ENCODE measurements at places on chromosomes 11 and 22.

DNA sequence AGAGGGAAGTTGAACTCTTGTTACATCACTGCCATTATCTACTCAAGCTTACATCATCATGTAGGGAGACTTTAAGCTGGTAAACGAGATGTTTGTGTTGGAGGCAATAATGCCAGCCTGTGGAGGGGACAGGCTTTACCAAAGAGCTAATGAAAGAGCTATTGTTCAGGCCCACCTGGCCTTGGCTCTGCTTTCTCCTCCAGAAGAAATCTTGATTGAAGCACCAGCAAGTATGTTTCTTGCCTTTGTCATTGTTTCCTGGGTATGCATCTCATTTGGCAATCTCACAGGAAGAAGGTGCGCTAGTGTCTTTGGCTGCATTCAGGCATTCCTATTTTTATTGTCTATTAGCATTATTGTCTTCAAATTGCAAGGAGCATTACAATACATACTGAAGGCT is 16.7 kb upstream of the CARD18 start:
- DNase-seq: no peak

DNA sequence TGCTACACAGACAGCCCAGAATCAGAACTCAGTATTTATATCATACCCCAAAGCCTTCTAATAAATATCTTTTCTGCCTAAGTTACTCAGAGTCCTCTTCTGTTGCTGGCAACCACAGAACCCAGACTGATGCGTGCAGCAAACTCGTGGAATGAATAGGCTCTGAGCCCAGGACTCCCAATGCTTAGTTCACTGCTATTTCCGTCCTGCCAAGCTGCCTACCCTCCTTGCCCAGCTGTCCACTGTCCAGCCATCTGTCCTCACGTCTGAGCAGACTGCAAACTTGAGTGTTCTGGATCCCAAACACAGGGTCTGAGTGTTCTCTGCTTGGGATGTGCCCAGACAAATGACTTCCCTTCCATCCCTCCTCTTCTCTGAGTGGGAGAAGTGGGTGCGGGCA is 19.4 kb downstream of the PTPN5 start:
- DNase-seq: no peak

GRCh38 chr11:68275721-68276507 is 4.1 kb upstream of the C11orf24 start:
- no peak for DNase-seq

- no peak for DNase-seq
These were observed 37.6 kb upstream of the DBX1 start for GRCh38 chr11:20197881-20198280.

- no peak for DNase-seq
These were observed 5.1 kb downstream of the PRAME start for GRCh38 chr22:22553735-22554586.

DNA sequence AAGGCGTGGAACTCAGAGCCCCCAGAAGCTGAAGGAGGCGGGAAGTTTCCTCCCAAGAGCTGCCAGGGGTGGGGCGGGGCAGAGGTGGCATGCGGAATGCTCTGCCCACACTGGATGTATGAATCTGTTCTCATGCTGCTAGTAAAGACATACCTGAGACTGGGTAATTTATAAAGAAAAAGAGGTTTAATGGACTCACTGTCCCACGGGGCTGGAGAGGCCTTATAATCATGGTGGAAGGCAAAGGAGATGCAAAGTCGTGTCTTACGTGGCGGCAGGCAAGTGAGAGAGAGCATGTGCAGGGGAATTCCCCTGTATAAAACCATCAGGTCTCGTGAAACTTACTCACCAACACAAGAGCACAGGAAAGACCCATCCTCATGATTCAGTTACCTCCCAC is 57.6 kb downstream of the SMIM38 start:
- no peak for DNase-seq

DNA sequence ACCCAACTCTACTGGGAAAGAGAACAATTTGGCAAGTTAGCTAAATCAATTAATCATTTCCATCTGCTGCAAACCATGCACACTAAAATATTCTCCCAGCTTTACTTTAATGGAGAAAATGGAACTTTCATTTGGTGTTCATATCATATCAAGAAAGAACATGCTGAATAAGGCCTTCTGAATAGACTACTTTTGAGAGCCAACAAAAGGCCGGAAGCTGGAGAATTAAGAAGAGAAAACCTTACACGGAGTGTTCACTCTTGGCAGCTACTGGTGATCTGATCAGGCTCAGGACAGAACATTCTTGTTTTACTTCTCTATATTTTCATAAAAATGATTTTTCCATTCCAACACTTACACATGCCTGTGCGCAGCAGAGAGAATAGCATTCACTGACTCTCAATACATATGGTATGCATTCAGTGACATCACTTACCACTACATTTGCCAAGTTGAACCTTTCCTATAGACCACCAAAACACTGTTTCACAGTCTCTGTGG is 165.3 kb downstream of the TTC28 start:
- peak; percentile 24 for DNase-seq

DNA sequence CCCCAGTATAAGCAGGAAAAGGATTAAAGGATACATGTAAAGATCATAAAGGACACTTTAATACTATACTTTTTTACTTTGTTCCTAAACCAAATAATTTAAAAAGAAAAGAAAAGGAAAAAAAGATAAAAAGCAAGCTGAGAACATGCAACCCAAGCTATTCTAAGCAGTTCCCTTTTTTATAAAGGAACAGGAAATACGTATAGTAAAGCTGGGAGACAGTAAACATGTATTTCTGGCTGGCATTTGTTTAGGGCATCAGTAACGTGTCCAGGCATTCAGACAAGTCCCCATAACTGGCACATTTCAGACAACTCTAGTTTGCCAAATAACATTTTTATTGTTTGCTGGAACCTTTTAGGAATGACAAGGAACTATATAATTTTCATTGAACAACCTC is 24.9 kb downstream of the BCO2 start:
- no peak for DNase-seq

DNA sequence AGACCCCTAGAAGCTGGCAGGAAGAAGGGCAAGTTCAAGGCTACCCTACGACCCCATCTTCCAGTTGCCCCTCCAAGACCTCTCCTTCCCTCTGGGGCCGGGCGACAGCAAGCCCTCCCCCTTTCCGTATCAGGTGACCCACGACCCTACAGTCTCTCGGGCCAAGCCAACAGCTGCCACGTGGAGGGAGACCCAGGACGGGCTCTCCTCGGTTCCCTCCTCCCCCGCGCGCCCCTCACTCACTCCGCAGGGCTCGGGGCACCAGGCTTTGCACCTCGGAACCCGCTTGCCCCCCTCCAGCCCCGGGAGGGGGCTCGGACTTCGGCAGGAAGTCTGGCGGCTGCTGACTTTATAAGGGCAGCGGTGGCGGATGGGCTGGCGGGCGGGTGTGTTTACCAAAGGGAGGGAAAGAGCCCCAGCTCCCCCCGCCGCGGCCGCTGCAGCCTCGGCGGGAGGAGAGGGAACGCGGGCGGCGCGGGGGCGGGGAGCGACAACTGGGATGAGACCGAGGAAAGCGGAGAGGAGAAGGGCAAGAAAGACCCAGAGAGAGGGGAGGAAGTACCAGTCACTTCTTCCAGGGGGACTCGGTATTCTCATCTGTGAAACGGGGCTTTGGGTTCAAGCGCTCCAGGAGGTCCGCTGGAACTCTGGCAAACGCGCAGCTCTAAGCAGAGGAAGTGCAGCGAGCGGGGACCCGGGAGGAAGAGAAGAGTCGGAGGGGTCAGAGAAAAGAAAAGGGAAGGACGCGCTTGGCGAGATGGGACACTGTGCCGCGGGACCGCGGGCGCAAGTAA is 767 bp downstream of the SLC43A1 start:
- DNase-seq: peak; percentile 23
